Activated CD4-positive, alpha-beta T cell treated with anti-CD3 and anti-CD28 coated beads, Interleukin-2, amount 50 U/mL, for 16 hours (primary cell): ENCODE measurements at places on chromosomes 16 and 17.

DNA sequence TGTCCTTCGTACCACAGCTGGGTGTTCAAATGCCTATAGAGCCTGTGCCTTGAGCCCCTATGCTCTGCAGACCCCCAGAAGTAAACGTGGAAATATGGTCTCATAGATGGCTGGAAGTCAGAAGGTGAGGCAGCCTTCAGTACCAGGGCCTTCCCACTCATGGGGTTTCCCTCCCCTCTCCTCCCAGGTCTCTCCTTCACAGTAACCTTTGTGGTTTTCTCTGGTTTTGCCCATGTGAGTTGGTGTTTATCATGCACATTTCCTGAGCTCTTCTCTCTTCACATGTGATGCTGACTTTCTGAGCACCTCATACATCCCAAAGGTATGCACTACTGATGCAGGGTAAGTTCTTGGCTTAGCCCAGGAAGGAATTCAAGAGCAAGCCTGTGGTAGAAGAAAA, 35.4 kb downstream of the TMEM114 start:
- no peak for DNase-seq

GRCh38 chr17:81481815-81482505, 30.6 kb downstream of the ACTG1 start:
- no peak for DNase-seq

GRCh38 chr17:76123191-76123499, 17.9 kb downstream of the FOXJ1 start:
- DNase-seq, result no peak

DNA sequence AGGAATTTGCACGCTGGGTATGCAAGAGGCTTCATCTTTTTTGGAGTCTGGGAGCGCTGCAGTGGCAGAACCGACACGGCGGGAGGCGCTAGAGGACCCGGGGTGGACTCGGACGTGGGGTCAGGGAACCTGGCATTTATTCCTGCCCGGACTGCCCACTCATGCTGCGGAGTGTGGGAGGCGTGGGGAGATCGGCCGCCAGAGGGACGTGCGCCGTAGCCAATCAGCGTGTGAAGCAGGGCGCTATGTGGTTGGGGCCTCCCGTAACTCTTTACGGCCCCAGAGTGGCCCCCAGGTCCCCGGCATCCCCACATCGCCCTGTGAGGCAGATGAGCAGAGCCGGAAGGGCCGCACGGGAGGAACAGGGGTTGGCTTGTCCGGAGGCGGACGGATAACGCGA, 11.2 kb downstream of the FLYWCH2 start:
- no peak for DNase-seq

DNA sequence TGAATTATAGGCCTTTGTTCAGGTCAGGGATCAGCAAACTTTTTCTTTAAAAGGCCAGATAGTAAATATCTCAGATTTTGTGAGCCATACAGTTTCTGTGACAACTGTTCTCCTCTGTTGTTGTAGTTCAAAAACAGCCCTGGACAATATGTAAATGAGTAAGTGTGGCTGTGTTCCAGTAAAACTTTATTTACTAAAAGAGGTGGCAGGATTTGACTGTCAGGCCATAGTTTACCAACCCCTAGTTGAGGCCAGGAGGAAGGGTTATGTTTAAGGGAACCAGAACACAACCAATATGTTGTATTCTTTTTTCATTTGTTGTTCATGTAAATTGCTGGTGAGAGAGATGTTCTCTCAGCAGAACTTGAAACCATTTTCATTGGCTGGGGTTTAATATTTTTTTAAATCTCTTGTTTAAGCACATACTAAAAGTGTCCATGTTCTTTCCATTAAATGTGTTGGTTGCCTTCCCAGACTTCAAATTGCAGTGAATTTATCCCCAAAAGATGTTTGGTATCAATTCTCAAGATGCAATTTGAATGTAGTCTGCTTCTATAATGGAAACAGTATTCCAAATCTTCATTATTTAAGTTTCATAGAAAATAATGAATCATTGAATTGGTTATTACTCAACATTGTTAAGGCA, 260.3 kb downstream of the FTO start:
- no peak for DNase-seq

DNA sequence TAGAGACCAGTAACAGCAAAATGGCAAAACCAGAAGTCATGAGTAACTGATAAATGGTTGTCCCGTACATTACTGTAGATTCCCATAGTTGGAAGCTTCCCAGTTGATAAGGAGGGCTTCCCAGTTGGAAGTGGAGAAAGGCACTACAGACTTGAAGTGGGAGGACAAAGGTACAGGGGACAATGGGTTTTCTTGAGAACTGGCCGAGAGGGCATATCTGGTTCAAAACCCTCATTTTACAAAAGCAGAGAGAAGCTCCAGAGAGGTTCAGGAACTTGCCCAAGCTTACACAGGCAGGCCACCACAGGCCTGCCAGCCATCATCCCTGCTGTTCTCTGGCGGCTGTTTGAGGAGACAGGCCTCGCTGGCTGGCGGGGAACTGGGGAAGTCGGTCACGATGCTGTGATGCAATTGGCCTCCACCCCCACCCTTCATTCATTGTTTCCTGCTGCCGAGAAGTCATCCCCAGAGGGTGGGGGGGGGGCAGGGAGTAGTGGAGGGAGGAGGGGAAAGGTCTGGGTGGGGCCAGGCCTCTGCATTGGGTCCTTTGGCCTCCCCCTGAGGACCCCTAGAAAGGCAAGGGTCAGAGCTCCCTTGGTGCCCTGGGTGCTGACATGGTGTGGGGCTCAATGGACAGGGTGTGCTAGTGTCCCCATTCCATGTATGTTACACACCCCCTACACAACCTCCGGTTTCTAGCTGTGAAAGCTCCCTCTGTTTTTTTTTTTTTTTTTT, 3.0 kb downstream of the UBALD2 start:
- peak; percentile 86 for DNase-seq

- no peak for DNase-seq
Measured at GRCh38 chr16:64343061-64343819, 778.6 kb downstream of the CDH11 start.

DNA sequence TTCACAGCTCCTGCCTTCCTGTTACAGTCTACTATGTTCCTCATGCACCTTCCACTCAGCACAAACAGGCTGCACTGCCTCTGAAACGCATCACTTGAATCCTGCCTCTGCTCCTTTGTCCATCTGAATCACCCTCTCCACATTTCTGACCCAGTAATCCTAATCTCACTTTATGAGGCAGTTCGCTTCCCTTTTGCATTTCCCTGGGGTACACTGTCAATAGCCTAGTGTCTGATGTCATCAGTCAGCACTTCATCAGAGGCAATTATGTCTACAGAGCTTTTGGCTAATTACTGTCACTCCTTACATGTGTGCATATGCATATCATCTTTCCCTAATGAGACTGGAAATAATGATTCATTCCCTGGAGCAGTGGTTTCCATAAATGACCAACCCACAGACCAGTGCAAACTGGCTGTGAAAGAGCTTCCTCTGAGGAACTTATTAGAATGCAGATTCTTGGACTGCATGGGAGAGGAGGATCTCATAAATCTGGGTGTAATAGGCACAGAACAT, 23.6 kb downstream of the CA4 start:
- DNase-seq, result peak; percentile 21

DNA sequence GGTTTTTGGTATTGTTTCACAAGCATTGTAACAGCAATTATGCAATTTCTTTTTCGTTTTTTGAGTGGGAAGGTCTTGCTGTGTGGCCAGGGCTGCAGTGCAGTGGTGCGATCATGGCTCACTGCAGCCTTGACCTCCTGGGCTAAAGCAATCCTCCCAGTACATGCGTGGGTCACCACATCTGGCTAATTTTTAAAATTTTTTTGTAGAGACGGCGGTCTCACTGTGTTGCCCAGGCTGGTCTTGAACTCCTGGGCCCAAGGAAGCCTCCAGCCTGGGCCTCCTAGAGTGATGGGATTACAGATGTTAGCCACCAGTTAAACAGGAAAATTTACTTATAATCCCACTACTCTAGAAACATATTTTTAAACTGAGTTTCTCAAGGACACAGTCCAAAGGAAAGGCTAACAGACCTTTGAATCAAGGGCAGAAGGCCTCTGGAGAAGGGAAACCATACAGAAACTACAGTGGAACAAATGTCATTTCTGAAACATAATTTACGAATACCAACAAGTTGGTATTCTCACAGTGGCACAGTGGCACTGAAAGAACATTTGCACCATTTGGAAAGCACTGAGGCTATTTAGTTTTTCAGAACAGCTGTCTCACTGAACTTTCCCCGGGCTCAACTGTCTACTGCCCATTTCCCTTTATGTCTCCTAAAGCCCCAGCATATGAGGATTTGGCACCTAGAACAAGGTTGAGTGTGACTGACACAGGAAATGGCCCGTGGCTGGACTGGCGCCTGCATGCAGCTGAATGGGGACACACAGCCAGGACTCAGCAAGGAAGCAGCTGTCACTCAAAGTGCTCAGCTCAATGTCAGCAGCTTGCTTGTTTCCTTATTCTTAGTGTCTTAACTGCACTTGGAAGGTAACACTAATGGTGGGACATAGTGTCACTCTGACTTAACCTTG, 2.8 kb upstream of the PRKAR1A start:
- DNase-seq, result no peak

GRCh38 chr17:56171186-56171959, 18.1 kb downstream of the ANKFN1 start:
- no peak for DNase-seq

DNA sequence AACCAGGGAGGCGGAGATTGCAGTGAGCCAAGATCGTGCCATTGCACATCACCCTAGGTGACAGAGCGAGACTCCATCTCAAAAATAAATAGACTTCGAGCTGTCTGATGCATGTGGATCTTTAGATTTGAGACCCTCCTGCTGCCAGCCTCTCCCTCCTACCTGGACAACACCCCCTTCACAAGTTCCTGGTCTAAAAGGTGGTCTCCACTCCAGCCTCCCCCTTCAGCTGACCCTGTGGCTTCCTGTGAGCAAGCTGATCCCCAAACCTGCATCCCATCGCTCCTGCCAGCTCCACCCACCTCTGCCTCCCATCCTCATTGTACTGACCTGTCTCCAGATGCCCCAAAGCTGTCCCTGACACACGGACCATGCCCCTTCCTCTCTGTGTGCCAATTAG, 27.1 kb upstream of the FAAP100 start:
- DNase-seq, result no peak

DNA sequence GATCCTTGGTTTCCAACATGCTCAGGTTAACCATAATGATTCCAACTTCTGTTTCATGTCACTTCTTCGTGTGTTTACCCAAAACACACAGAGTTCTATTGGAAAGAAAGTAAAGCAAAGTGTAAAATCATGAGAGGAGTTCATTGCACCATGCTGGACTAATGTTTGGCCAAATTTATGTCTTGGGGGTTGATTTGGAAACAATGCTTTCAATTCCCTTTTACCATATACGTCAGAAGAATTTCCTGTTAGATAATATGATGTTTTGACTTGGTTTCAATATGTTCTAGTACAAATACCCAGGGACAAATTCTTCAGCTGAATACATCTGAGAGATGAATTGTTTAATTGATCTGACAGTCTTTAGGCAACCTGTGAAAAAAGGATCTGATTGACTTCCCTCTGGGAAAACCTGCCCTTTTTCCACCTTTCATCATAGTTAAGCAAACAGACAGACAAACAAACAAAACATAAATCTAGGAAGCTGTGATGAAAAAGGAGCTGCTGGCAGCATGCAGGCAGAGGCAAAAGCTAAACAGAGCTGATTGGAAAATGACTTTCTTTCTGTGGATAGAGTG, 26.0 kb upstream of the MPHOSPH6 start:
- no peak for DNase-seq

DNA sequence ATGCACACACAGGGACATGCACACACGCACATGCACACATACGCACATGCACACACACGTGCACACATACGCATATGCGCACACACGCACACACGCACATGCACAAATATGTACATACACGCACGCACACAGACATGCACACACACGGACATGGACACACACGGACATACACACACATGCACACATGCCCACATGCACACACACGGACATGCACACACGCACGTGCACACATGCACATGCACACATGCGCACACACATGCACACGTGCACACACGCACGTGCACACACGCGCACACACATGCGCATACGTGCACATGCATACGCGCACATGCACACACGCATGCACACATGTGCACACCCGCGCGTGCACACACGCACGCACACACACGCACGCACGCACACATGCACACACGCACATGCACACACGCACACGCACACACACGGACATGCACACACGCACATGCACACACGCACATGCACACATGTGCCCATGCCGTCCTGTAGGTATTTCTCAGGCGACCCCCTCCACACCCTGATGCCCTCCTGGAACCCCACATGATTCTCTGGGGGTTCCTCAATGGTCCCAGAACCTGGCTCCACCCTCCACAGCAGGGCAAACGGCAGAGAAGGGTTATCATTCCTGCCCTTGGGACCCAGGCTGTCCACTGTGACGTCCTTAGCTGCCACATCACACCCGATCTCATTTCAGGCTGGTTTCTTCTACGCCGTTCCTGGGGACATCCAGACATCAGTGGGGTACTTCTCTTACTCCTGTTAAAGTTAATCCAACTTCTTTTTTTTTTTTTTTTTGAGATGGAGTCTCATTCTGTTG, 9.6 kb upstream of the RBFOX3 start:
- DNase-seq, result no peak

GRCh38 chr17:74085434-74085833, 118.0 kb upstream of the RPL38 start:
- no peak for DNase-seq

- DNase-seq, result no peak
Measured at GRCh38 chr17:75105126-75106080, 4.4 kb upstream of the ARMC7 start.

DNA sequence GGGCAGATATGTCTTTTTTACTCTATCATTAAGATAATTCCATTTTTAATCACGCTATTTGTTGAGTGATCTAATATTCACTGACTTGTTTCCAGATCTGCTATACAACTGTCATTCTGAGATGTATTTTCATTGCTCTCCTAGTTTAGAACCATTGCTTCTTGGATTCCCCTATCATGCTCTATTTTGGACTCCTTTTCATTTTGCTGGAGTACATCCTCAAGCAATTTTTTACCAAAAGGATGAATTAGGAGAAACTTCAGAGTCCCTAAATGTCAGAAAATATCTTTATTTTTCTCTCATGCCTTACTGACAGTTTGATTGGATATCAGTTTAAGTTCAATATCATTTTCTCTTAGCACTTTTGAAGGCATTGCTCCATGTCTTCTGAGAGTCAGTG, 9.8 kb downstream of the MT4 start:
- DNase-seq, result no peak

GRCh38 chr16:120756-121155, 17.7 kb downstream of the NPRL3 start:
- no peak for DNase-seq

- no peak for DNase-seq
Measured at GRCh38 chr17:30565073-30565935, 88.1 kb downstream of the GOSR1 start.

GRCh38 chr17:75697651-75698291, 23.5 kb upstream of the ITGB4 start:
- no peak for DNase-seq

GRCh38 chr16:15777533-15778203, 79.2 kb downstream of the MYH11 start:
- DNase-seq, result peak; percentile 26

- DNase-seq, result no peak
Measured at GRCh38 chr17:40022961-40023541, 7.8 kb downstream of the CSF3 start.
